Stimulated activated CD4-positive, alpha-beta T cell treated with anti-CD3 and anti-CD28 coated beads, TNF-alpha, amount 100 ng/mL, for 4 hours (primary cell): ENCODE measurements at places on chromosomes 6 and 20.

- DNase-seq, result no peak
Observed at GRCh38 chr20:23367770-23368169, 5.8 kb downstream of the GZF1 start.

- DNase-seq, result no peak
Observed at GRCh38 chr6:47992809-47993208, 118.2 kb downstream of the PTCHD4 start.

DNA sequence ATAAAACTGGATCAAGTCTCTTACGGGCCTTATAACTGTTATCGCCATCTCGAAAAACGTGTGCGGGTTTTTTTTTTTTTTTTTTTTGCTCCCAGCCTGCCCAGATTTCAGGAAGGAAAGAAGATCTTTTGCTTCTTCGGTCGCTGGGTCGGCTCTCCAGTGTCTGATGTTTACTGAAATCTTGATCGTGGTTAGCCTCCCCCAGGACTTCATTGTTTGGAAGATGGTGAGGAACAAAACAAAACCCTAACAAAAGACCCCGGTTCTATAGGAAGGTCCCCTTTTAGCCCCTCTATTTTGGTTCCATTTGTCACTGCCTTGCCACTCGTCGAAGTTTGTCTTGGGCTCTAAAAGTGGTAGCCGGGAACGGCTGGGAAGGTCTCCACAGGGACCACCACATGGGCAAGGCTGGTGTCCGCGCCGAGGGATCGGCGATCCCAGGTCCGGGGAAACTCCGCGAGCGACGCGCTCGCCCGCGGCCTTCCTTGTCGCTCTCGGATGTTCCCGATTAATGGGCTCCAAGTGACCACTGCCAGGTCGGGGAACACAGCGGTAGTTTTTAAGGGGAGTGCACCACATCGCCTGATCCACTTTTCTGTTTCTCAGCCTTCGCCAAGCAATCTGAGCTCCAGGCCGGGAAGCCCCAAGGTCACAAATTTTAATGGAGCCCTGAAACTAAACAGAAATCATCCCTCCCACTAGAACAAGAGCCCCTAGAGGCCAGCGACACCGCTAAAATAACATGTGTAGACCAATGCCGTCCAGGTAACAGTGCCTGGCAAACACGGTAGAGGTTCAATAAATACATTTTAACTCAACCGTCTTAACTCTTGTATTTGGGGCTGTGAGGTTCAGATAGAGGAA is 27.0 kb downstream of the TRIM27 start:
- no peak for DNase-seq

GRCh38 chr20:64223526-64224067 is 32.0 kb upstream of the PCMTD2 start:
- no peak for DNase-seq

DNA sequence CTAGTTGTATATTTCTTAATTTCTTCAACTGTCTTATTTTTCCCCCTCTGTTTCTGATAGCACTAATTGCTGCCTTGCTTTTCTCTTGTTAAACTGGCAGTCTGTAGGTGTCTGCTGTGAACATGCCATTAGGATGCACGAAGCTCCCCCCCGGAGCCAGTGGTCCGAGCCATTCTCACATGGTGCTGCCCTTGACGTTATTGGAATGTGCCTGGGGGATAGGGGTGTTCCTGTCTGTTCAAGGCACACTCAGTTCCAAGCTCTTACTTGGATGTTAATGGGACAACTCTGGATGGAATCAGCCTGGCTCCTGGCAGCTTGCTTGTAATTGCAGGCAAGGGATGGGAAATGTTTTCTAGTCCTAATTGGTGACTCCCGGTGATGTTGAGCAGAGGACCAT is 68.4 kb downstream of the RREB1 start:
- no peak for DNase-seq

DNA sequence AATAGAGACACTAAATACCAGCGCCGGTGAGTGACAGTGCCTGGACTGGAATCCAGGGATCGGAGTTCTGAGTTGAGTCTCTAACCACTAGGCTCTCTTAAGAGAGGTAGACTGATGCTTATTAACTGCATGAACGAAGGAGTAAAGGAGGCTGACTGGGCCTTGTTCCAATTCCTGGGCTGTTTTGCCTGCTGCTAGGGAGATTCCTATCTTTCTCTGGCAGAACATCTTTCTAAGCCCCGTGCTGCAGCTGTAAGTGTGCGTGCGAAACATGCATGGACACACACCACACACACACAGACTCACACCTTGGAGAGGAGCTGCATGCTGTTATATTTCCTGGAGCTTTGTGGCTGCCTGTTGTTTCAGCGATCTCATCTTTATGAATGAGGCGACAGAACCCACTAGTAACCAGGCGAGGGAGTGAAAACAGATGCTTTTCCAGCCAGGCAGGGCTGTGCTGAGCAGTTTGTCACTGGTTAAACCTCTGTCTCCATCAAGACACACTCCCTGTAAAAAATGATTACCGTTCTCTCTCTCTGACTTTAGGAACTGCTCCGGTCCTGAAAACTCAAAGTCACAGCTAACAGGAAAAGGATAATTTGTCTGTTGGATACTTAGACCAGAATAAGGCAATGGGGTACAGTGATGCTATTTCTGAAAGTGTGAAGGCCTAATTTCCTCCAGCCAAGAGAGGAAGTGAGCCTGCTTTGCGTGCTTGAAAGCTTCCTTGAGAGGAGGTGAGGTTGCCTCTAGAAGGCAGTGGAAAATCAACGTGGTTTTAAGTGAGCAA is 157.4 kb upstream of the ZNF217 start:
- no peak for DNase-seq

GRCh38 chr6:37983720-37984501 is 164.4 kb downstream of the ZFAND3 start:
- no peak for DNase-seq

- DNase-seq, result no peak
Observed at GRCh38 chr6:37381579-37381978, 27.8 kb downstream of the RNF8 start.

GRCh38 chr6:55822815-55823214 is 52.6 kb downstream of the BMP5 start:
- no peak for DNase-seq
